Fibroblast of skin of back (primary cell): ENCODE measurements at places on chromosomes 6 and 20.

DNA sequence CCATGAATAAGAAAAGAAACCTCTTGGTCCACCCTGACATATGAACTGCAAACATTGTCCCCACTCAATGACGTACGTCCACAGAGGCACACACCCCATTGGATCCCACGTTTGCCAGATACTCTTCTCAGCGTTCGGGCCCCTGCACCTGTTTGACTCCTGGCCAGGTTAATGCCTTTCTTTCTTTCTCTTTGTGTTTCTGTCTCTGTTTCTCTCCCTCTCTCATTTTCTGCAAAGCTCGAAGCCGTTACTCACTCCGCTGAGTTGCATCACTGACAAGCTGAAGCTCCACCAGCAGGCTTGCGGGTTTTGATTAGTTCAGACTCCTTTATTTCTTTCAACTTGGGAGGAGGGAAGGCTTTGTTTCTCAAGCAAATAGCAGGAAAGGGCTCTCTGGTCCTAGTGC, 135.5 kb upstream of the SUPT3H start:
- no peak for DNase-seq

DNA sequence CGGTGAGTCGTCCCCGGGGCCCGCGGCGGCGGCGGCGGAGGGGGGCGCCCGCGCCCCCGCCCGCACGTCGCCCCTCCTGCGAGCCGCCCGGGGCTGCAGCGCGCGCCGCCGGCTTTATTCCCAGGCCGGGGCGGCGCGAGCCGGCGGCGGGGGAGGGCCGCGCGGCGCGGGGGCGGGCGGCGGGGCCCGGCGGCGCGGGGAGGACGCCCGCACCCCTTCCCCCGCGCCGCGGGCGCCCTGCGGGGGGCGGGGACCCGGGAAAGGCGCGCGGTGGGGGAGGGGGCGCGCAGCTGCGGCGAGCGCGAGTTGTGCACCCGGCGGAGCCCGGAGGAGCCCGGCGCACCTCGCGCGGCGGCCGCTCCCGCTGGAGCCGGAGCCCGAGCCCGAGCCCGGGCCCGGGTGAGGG, 646 bp downstream of the HMGA1 start:
- DNase-seq = no peak

DNA sequence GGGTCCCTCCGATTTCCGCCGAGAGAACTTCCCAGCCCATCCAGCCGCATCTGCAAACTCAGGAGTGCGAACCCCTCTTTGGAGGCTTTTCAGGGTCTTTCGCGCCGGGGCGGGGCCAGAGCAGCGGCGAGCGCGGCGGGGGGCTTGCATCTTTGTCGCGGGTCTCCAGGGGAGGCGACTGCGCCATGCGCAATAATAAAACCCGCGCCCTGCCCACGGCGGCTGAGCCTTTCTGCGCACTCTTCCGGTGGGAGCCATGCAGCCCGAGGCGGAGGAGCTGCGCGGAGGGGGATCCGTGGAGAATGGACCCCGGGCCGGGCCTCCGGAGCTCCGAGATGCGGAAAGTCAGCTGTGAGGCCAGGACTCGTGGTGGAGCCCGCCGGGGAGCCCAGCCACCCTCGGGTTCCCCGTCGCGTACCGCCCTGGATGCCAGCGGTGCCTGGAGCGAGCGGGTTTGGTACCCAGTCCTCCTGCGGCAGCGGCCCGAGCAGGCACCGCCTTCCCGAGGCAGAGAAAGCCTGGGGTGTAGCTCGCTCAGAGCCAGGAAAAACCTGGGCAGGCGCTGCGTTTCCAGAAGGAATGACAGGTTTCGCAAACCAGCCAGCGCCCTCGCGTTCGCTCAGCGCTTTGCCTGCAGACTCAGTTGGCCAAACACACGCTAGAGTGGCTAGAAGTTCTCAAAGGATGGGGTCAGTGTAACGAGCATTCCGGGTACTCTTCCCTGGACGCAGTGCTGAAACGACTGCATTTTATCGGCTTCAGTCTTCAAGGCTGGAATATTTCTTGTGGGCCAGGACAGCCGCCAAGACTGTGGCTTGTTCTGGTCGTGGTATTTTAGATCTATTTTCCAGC, 1.2 kb downstream of the AKAP12 start:
- peak; percentile 71 for DNase-seq

GRCh38 chr6:88220493-88220892, 54.3 kb upstream of the CNR1 start:
- peak; percentile 18 for DNase-seq

GRCh38 chr20:10359621-10360040, 74.4 kb downstream of the MKKS start:
- DNase-seq = peak; percentile 69

- DNase-seq = peak; percentile 80
Observed at GRCh38 chr6:146700078-146700686, 101.4 kb downstream of the ADGB start.

- DNase-seq = no peak
Observed at GRCh38 chr6:81768150-81768942, 15.9 kb upstream of the TENT5A start.

- DNase-seq = no peak
Observed at GRCh38 chr6:3299221-3299620, 40.5 kb downstream of the PSMG4 start.

- DNase-seq = peak; percentile 93
Observed at GRCh38 chr6:121504227-121504626, 68.8 kb downstream of the GJA1 start.

DNA sequence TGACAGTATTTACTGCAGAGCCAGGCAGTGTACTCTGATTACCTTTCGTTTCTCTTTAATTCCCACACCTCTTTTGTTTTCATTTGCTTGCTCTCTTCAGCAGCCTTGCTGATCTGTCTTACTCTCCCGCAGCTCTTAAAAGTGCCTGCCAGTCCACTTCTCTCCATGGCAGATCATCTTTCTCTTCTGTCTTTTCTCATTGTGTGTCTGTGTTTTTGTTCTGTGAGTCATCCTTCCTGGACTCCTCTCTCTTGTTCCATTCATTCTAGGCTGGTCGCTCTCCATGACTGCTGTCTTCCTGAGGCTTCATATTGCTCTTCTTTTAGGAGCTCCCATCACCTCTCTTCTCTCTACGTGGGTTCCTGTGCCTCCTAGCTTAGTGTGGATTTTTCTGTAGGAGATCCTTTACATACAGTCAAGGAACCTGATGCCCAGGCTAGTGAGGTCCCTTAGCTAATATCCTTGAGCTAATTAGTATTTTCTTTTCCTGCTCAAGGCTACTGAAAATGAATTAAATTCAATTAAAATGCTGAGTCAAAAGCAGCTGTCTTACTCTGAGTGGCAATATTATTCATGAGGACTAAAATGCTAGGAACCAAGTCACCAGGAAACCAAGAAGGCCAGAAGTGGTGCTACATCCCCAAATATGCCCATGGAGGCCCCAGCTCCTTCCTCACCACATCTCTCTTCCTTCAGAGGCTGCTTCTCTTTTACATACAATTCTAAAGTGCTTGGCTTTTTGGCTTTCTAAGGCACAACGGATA, 86.1 kb downstream of the SLX4IP start:
- DNase-seq = peak; percentile 94

- DNase-seq = peak; percentile 47
Observed at GRCh38 chr6:17816921-17817611, 110.3 kb upstream of the NUP153 start.

DNA sequence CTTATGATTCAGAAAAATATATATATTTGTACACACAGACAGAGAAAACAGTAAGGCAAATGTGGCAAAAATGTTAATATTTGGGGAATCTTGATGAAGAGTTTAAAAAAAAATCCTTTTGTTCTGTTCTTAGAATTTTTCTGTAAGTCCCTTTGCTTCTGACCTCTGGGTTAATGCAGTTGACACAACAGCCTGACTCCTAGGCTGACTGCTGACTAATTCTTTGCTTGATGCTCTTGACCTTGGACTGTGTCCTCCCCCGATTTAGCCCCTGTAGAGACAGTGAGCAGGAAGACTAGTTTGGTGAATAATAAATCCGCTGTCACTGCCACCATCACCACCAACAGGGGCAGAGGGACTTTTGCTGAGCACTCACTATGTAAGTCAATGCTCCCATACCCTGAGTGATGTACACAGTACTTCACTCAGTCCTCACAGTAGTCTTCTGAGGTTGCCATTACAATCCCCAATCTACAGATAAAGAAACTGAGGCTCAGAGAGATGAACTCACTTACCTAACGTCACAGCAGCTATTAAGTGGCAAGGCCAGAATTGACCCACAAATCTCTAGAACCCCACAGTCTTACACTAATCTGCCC, 71.7 kb downstream of the SNX5 start:
- DNase-seq = no peak

GRCh38 chr20:38326309-38326708, 20.0 kb upstream of the LBP start:
- no peak for DNase-seq

DNA sequence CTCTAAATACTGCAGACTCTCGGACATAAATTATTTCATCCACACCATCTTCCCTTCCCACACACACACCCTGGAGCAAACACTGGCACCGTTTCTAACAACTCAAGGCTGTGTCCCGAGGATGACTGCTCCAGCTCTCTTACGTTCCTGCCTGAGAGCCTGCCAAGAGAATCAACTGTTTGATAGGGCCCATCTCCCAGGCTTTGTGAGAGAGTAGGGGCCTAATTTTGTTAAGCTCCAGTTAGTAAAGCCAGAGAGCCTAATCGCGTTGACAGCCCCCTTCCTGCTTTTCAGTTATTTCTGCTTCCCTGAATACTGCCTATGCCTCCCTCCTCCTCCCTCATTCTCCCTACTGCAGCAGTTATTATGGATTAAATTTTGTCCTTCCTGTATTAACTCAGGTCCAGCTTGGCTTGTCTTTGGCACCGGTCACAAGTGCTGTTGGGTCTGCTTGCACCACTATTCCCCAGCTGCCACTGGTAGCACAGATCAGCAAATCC, 118.1 kb upstream of the TMEM181 start:
- no peak for DNase-seq
